ENCODE measurements at places on chromosomes 3 and 15.

- DNase-seq, result no peak
These were observed 361.3 kb upstream of the THBS1 start for GRCh38 chr15:39219608-39220007.

- DNase-seq, result no peak
These were observed 38.2 kb downstream of the PPARG start for GRCh38 chr3:12327021-12327420.

- DNase-seq, result no peak
These were observed 174.7 kb upstream of the IL12A start for GRCh38 chr3:159813822-159814531.

DNA sequence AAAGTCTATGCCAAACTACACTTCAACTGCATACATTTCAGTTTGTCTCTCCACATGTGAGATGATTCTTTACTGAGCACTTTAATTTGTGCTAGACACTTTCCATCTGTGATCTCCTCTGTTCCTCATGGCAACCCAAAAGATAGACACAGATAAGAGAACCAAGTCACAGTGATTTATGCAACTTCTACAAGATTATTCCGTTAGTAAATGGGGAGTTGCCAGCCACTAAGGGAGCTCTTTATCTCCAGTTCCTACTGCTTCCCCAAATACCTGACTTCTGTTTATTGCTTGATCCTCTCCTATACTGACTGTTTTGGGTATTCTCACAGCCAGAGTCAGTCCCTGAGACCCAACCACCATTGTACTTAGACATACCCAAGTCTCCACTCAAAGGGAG, 24.1 kb upstream of the AKAP13 start:
- DNase-seq, result no peak

DNA sequence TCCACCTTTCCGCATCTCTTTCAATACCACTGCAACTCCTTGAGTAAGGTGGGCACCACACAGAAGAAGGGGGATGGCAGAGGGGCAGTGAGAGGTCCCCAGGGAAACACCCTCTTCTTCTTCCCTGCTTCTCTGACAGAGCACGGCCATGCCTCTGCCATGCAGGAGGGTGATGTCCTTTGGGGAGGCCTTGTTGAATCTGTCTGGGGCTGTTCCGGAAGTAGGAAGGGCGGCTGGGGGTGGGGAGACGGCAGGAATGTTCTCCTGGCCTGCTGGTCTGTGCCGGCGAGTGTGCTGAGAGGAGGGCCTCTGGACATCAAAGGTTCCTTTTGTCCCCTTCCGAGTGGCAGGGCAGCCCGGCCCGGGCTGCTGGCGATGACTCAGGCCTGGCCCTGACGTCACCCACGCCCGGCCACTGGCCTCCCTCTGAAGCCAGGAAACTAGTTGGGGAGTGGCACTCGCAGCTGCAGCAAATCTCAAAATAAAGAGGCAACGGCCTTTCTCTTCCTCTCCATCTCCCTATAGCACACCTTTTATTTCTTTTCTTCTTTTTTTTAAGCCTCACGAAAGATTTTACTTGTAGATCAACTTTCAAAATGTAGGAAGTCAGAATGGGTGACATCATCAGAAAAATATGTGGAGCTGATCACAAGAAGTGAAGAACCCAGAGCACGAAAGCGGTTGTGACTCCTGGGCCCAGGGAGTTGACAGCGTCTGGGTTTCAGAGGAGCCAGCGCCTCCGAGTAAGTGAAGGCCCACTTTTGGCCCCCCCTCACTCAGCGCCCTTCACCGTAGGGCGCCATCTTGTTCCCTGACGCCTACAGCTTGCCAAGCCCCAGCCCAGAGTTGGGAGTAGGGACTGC, at the start of gene ZBTB38:
Gene ZBTB38 (plus strand): TSS at position 443 of the 863 bp plus-strand sequence. CDS start 73,885 bp downstream, outside the sequence.
- DNase-seq, result no peak

- DNase-seq, result no peak
These were observed 239.3 kb downstream of the CPNE4 start for GRCh38 chr3:131795390-131796090.

GRCh38 chr3:140602781-140603180, 75.1 kb upstream of the TRIM42 start:
- DNase-seq, result no peak

DNA sequence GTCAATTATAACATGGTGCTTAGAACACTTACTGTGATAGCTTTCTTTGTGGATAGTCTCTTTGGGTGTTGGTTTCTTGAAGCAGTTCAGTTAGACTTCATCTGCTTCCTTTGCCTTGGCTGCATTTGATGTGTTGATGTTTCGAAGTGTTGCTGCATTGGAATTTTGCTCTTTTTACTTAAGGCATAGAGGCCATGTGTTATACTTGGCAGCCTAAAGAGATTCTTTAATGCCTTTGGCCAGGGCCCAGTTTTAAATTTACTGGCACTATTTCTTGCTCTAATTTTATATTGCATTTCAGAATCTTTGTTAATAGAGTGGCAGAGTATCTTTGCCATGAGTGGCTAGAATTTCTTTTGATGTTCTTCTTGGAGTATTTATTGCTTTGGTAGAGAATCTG, 21.2 kb downstream of the NR1D2 start:
- no peak for DNase-seq

DNA sequence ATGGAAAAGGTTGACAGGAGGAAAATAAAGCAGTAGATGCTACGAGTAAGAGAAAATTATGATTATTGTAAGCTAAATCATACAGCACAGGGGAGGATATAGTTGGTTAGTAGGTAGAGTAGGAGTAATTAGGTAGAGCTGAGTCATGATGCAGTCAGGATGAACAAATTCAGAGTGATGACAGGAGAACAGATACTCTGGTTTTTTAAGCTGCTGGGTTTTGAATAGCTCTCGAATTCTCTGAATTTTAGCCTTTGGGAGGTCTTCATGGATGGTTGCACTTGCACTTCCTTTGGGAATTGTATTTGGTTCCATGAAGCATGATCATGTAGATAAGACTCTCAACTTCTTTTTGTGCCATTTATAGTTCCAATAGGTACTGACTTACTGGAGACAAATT, 96.2 kb downstream of the ECT2 start:
- DNase-seq, result no peak

DNA sequence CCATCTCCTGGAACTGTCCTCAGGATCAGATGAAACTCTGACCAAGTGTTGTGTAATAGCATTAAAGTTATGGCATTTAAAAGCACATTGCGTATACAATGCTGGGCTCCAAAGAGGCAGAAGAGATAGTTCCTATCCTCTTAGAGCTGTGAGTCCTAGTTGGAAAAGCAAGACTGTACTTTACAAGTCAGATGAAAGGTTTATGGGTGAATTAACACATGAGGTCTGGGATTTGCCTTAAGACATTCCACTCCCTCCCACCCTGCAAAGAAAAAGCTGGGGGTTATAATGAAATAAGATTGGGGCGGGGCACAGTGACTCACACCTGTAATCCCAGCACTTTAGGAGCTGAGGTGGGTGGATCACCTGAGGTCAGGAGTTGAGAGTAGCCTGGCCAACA, 35.6 kb downstream of the SNAPC5 start:
- DNase-seq, result no peak

- DNase-seq, result no peak
These were observed 330.8 kb upstream of the PDZRN3 start for GRCh38 chr3:73955494-73956070.

DNA sequence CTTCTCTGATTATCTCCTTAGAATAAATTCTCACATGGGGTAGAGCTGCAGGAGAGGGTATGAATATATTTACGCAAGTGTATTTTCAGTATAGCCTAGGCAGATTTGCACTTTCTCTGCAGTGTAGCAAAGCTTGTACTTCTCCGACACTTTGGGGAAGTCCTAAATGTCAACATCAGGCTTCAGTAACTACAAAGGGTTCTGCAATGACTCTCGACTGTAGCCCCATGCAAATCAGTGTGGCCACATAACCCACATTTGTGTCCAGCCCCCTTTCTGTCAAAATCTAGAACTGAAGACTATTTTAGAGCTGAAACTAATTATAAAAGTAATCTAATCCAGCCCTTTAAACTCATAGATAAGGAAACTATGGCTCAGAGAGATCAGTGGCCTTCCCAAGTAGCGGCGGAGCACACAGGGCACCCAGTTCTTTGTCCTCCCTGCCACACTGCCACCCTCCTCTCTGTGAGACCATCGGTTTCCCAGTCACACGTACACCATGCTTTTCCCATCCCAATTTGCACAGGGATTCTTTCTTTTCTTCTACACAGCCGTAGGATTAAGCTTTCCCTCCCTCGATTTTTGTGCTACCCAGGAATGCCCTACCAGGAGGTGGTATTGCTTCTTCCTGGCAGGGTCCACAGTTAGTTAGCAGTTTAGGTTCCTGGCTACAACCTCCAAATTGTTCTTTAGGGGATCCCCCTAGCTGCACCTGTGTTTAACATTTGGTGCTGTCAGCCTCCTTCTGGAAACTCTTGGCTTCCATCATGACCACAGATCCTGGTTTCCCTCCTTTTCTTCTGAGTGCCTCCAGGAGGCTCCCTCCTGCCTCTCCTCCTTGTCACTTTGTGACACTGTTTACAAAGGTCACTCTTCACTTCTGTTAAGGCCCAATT, 22.9 kb downstream of the MRAS start:
- DNase-seq, result no peak

GRCh38 chr3:154122912-154123559, 1.8 kb downstream of the ARHGEF26 start:
- DNase-seq, result no peak

DNA sequence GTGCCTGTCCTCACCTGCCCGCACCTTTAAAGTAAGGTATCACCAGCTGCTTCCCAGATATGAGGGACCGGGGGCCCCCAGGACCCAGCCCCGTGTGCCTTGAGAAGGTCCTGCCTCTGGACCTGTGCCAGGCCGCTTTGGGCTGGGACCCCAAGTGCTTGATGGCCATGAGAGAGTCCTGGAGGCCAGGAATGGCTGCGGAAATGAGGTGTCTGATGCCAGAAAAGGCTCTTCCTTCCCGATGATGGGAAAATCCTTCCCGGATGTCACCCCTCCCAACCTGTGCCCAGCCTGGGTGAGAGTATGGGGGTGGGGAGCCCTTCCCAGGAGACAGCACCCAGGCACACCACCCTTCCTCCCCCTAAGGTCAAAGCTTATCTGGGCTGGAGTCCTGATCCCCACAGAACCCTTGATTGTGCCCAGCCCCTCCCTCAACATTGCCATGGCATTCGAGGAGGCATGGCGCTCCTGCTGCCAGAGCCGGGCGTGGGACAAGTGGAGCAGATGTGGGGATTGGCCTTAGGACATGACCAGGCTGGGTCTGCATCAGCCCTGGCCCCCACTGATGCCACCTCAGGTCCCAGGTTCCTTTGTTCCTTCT, 14.2 kb downstream of the SEMA3F start:
- no peak for DNase-seq

GRCh38 chr15:99275061-99275460, 23.8 kb downstream of the LRRC28 start:
- no peak for DNase-seq

DNA sequence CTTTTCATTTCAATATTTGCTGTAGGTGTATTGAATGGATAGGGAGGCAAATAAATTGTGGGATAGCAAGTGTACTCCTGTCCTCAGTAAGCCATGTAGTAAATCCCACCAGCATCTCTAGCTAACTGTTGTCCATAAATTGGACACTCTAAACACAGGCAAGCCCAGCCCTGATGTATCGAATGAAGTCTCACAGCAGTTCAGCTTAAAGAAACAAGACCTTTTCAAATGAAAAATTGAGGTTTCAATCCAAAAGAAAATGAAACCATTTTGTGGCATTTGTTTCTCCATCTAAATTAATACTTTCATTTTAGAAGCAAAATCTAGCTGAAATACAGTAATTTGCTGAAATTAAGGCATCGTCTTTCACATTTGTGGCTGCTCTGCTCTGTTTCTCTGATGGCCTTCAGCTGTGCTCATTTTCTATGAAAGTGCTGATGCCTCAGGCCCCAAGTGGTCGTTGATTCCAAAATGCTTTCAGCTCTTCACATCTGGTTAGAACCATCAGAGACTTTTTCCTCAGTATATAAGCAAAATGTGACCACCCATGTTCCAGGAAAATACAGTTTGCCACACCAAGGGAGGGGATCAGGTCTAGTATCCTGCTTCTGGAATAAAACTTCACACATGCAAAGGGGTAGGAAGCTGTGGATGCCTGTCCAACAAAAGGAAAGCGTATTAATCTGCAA, 245.0 kb downstream of the ZMAT3 start:
- DNase-seq, result no peak

DNA sequence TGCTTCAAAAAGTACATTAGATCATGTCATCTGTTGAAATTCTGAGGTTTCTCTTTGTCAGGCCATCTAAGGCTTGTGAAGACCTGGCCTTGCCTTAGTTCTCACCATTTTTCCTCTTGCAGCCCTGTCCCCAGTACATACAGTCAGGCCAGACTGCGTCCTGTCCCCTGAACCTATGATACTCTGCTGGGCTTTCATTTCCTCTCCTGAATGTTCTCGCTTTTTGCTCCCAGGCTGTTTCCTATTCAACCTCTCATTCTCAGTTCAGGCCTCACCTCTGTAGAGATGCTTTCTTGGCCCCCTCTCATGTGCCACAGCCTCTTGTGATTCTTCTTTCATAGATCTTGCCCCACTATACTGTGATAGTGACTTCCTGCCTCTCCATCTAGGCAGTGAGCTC, 648.8 kb upstream of the KCNMB2 start:
- DNase-seq, result no peak

- DNase-seq, result no peak
These were observed 870 bp upstream of the CHAC1 start for GRCh38 chr15:40952301-40952900.

GRCh38 chr3:106943071-106943470, 434.2 kb upstream of the CCDC54 start:
- no peak for DNase-seq

DNA sequence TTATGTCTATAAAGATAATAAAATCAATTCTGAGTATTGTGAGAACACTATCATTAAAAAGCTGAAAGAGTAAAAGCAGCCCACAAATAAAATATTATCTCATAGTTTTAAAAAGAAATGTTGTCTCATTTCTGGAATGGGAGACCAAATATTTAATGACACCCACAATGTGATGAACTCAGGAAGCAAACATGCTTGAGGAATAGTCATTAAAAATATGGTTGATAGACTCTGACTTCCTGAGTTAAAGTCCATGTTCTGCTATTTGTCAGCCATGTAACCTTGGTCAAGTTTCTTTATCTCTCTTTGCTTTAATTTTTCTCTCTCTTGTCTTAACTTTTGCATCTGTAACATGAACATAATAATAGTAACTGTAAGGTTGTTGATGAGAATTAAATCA, 35.5 kb upstream of the CHMP2B start:
- DNase-seq, result no peak

DNA sequence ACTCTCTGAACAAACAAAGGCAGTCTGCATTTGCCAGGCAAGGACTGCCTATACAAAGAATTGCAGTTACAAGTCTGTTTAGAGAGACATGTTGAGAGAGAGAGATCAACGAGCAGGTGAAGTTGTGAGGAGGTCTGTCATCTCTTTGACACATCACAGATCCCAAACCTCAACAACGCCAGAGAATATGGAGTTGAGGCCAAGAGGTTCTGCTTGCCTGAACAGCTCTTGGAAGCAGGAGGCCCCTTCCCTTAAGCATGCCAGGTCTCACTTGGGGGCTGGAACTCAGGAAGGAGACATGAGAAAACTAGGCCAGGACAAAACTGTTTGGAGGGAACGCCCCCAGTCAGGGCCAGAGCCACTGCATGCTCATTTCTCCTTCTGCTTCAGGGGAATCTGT, 22.3 kb upstream of the MUSTN1 start:
- DNase-seq, result no peak
